Uterus (tissue), 4 donors: ENCODE measurements at places on chromosomes 6 and 20. TPM values are rescaled to one million over a fixed set of nuclear protein-coding genes. Genes with fewer than 3 reads are reported as not detected.

DNA sequence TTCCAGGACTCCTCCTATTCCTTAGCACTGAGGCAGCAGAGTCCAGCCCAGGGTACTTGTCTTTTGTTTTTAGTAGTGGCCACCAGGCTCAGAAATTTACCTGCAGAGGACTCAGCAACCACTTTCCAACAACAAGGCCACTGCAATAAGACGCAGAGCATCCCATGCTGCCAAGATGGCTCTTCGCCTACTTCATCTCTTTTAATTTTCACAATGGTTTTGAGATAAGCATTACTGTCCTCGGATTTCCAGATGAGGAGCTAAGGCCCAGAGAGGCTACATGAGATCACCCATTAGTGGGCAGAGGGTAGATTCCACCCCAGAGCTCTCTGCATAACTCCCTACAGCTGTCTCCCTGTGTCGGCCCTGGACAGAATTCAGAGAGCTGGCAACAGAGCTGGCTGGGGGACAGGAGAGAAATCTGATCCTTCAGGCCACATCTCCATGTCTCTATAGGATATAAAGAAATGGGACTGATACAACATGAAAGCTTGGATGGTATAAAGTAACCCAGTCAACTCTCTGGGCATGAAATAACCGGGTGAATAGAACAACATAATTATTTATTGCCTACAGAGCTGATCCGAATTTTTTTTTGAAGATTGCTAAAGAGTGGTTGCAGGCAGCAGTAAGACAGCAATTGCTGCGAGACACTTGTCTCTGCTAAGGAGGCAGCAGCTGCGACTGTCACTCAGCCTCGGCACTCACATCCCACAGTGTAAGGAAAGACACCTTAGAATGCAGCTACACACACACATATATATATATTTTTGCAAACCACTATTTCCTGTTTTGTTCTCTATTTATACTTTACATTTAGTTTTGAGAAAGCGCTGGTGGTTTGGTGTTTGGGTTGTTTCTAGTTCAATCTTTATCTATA lies 37.2 kb downstream of the SCML4 start:
- no peak for DNase-seq

- no peak for DNase-seq
These were observed 228.9 kb downstream of the ANKRD60 start for GRCh38 chr20:57999465-58000111.

RFX6 gene
- not detected for total RNA-seq

CRIP3 gene
- 2.7 TPM for total RNA-seq

ELMO2 gene
- 55.4 TPM for total RNA-seq

DNA sequence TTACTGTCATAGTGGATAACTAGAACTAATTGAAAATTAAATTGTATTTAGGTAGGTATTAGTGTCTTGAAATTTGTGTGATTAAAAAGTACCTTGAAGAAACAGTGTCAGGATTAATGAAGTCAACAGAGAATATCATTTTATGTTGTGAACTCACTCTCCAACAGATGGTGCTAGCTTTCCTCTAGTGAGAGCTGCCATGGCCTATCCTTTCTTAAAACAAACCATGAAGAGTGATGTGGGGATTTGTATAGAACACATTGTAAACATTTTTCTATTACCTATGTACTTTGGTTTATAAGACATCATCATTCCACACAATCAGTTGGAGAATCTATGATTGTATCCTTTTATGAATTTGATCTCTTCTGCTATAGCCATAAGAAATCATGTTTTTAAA lies 4.8 kb upstream of the SRSF12 start:
- DNase-seq, result no peak

SOBP gene
- 14.7 TPM for total RNA-seq

MICAL1 gene
- 46.1 TPM for total RNA-seq

LZTS3 gene
- total RNA-seq, result 11.1 TPM

GRCh38 chr6:144546807-144547206 lies 261.7 kb downstream of the UTRN start:
- no peak for DNase-seq

- DNase-seq, result no peak
These were observed 132.6 kb upstream of the RIN2 start for GRCh38 chr20:19625426-19625825.

DNA sequence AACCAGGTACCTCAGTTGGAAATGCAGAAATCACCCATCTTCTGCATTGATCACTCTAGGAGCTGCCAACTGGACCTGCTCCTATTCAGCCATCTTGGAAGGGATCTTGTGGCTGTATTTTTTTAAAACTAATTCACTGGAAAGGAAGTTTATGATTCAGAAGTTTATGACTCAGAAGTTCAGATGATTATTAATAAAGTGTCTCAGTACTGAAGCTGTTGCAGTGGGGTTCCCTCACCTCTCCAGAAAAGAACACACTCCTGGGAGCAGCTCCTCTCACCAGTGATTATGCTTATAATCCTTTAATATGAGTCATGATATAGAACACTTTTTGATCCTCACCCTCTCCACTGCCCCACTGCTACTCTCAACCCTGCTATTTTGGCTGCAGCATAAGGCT lies 291.2 kb upstream of the HS3ST5 start:
- DNase-seq, result no peak

- DNase-seq, result no peak
These were observed 13.5 kb upstream of the KCNK16 start for GRCh38 chr6:39335780-39336545.

DNA sequence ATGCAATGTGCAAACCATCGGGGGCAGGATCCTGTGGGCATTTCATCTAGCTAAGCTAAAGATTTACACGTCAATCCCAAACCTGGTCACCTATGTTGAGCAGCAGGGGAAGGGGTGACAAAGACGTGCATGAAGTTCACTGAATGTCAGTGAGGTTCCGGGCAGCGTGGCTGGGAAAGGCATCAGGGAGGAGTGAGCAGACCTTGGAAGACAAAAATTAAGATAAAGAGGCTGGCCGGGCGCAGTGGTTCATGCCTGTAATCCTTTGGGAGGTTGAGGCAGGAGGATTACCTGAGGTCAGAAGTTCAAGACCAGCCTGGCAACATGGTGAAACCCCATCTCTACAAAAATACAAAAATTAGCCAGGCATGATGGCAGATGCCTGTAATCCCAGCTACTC lies 126.1 kb downstream of the PREX1 start:
- no peak for DNase-seq

GRCh38 chr6:4971851-4972250 lies 32.0 kb downstream of the RPP40 start:
- DNase-seq, result no peak

PLEKHG1 gene
- 50.3 TPM for total RNA-seq

GRCh38 chr20:46826343-46826984 lies 68.2 kb upstream of the EYA2 start:
- no peak for DNase-seq

PTK6 gene
- not detected for total RNA-seq

HMGA1 gene
- total RNA-seq, result 20.6 TPM

DNA sequence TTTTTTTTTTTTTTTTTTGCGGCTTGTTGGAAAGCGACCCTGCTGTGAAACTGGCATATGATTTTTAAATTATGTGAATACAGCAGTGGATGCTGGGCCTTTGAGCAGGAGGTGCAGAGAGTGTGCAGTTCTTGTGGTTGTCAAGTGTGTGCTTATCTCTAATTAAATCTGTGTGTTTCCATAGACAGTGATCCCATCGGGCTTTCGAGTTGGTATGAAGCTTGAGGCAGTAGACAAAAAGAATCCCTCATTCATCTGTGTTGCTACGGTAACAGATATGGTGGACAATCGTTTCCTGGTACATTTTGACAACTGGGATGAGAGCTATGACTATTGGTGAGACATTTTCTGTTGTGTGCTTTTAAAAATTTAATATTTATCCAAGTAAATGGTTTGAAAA lies 52.4 kb downstream of the L3MBTL3 start:
- no peak for DNase-seq

UBD gene
- total RNA-seq, result not detected

DEFB132 gene
- not detected for total RNA-seq

CHRNA4 gene
- not detected for total RNA-seq

BTN1A1 gene
- total RNA-seq, result not detected

DNA sequence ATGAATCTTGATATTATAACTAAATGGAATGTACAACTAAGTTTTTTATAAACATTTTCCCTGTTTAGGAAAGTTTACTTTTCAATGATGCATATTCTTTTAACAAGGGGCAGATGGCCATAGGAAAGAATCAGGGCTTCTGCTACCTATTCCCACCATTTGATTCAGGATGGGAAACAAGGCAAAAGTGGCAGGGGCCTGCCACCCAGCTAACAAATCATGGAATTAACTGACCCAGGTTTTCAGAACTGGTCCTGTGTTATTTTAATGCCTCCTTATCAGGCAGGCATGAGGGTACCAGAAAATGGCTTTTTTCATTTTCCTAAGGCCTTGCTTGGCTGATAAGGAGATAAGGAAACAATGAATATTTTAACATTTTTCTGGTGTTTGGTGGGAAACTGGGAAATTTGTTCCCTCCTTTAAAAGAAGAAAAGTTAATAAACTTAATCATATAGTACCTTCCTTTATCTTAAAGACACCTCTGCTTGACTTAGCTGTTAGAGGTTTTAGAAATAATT lies 6.7 kb downstream of the POU3F2 start:
- no peak for DNase-seq

MAVS gene
- 43.2 TPM for total RNA-seq

DNA sequence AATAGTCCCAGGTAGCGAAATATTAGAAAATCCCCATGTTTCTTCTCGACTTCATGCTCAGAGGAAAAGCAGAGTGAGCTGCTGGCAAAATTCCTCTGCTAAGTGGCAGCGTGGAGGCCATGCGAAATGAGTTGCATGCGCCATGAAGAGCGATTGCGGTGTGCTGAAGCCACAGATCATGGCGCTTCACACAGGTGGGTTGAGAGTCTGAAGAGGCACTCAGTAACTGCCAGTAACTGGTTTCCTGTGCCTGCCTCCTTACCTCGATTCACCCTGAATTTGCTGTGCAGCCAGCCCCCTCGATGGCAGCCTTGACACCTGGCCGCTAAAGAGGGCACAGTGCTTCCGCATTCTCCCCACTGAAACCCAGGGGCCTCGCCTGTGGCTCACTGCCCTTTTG lies 301.5 kb downstream of the NRN1 start:
- DNase-seq, result no peak

- no peak for DNase-seq
These were observed 169.5 kb upstream of the SNX9 start for GRCh38 chr6:157653521-157653920.

RHAG gene
- not detected for total RNA-seq

PLA2G7 gene
- not detected for total RNA-seq

DNA sequence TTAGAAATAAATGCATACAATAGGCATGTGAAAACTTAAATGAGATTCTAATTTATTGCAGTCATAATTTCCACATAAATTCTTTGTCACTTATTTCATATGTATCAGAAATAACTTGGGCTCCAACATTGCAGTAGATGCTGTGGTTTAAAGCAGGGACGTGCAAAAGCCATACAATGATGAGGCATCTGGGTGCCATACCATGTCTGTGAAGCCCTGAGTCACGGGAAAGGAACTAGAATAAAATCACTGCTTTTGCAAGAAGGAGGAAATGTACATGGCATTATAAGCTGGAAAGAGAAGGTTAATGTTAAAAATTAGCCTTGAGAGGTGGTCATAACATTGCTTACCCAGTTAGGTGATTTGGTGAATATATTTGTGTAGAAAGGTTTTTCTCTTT lies 180.4 kb downstream of the SASH1 start:
- no peak for DNase-seq

ADGB gene
- total RNA-seq, result 1.9 TPM

- no peak for DNase-seq
These were observed 213.1 kb downstream of the RNF144B start for GRCh38 chr6:18600255-18600654.

ULBP1 gene
- not detected for total RNA-seq

- peak; percentile 44 for DNase-seq
These were observed 103.1 kb upstream of the SPACA1 start for GRCh38 chr6:87944541-87944954.

TSHZ2 gene
- 22.9 TPM for total RNA-seq
